ENCODE measurements at places on chromosomes 5 and 9.
A peak's percentile ranks its signal among the peaks of the same experiment; 100 is the strongest.

DNA sequence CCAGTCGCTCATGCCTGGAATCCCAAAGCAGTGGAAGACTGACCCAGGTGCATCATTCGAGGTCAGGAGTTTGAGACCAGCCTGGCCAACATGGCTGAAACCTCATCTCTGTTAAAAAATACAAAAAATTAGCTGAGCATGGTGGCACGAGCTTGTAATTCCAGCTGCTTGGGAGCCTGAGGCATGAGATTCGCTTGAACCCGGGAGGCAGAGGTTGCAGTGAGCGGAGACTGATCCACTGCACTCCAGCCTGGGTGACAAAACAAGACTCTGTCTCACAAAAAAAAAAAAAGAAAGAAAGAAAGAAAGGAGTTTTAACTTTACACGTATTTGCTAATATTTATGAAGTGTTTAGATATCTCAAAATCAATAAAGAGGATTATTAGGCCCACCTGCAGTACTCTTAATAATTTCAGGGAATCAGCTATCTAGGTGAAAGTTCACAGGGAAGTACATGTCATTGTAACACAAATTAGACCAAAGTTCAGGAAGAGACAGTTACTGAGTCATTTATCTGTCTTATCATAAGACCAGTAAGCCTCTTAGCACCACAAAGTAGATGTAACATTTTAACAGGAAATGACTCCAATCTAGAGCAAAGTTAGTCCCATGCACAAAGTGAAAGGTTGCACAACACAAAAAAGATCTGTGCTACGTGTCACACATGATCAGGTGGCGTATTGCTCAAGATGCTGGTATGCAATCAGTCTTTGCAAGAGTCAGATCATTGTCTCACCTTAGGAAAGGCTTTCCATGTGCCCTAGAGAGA lies 34.1 kb upstream of the PLIN2 start:
- peak; percentile 86 for DNase-seq

- DNase-seq: no peak
Observed at GRCh38 chr5:6194261-6194875, 184.0 kb downstream of the MED10 start.

DNA sequence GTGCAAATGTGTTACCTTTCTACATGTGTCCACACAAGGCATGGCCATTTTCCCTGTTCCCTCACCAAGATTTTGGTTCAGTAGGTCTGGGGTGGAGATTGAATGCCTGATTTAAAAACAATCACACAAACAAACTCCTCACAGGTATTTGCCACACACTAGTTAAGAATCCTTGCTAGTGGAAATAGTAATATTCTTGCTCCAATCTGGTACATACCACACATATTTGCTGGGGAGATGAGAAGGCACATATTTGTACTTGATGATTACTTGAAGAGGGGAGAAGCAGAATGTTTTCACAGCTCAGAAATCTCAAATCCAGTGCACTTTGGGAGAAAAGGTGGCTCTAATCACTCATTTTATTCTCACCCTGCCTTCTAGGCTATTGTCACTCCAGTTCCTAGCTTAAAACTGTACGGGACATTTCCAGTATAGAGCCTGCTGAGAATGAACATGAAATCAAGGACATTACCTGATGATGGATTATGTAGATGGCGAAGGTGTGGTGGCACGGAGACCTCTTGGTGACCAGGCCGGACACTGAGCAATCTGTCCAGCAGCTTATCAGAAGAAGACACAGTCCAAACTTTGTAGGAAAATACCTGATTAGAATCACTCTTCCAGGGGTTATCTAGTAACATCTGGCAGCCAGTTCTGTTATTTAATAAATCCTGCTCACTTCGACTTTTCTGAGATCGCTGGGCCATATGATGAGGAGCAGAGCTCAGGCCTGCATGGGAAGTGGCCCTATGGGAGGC lies 116.1 kb upstream of the IL6ST start:
- DNase-seq: no peak

DNA sequence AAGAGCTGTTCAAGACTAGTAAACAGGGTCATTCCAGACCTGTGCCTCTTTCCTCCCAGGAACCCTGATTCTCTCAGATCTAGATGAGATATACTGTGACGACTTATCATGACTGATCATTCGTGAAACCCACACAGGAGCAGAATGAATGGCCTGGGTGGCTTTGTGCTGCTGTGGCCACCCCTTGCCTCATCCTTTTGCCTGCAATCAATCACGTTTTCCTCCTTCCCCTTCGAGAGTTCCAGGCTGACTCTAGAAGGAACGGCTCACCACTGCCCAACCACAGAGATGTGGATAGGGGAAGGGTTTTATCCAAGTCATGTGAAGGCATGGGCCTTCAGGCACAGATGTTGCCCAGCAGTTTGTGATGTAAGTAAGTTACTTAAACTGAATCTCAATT lies 5.8 kb downstream of the ANXA6 start:
- DNase-seq: peak; percentile 80

DNA sequence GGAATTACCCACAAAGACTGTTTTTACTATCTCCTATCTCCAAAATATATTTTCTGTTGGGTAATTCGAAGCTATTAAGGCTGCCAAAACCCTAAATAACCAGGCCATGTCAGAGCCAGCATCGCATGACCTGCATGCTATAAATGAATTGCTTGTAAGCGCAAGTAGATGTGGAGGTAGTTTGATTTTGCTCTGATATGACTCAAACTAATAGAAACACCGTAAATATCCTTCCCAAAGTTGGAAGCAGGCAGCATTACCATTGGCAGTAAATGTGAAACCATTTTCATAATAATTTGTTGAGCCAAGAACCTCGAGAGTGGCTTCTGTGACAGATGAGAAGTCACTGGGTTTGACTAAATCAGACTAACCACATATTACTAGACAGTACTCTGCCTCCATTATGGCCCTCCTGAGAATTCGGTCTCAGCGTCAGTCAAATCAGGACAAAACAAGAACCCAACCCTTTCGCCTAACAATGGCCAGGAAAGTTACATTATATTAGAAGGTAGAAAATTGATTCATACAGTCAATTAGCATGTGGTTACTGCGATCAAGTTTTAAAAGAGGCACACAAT lies 289.8 kb downstream of the SPOCK1 start:
- no peak for DNase-seq

DNA sequence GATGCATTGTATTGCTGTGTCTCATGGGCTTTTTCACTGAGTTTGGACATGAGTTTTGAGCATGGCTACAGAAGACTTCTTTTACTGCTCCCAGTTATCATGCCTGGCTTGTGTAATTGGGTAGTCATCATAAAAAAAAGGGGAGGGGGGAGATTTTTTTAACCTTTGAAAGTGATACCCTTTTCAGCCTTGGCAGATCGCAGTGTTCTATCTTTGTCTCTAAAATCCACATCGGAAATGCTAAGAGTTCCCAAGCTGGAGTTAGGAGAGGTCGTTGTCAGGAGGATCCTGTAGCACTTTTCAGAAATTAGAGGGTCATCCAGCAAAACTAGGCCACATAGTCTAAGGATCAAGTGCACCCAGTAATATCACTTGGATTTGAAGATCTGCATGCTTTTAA lies 188.4 kb downstream of the WDR70 start:
- no peak for DNase-seq

- DNase-seq: no peak
Observed at GRCh38 chr9:15221746-15222145, 85.3 kb downstream of the TTC39B start.

DNA sequence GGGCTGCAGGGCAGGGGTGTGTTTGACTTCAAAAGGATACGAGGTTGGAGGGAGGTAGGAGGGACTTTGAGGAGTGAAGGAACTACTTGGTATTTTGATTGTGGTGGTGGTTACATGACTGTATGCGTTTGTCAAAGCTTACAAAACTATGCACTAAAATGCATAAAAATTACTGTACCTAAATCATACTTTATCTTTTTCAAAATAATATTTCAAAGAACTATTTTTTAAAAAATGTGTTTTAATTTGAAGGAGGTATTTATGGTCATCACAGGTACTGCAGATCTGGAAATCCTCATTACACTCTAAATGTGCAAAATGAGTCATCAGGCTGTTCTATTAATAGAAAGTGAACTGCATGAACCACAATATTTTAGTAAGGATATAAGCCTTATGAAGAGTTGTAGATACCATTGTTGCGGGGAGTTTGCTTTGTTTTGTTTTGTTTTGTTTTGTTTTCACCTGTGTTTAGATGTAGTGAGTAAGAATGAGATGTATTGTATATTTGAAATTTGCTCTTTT lies 116.9 kb downstream of the ARRDC3 start:
- no peak for DNase-seq

DNA sequence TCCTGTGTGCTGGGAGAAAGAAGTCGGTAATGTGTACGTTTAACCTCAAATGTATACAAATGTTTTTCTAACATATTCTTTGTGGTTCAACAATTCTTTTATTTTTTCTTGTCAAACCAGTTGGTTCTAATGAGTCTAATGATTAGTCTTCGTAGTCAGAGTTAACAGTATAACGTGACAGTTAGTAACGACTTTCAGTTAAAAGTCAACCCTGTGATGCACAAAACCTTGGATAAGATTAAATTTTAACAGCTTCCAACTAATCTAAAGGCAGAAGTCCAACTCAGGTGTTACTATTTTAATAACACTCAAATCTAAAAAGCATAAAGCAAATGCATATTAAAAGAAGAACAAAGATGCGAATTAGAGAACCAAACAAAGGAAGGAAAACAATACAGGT lies 47.0 kb downstream of the SEMA6A start:
- DNase-seq: no peak

DNA sequence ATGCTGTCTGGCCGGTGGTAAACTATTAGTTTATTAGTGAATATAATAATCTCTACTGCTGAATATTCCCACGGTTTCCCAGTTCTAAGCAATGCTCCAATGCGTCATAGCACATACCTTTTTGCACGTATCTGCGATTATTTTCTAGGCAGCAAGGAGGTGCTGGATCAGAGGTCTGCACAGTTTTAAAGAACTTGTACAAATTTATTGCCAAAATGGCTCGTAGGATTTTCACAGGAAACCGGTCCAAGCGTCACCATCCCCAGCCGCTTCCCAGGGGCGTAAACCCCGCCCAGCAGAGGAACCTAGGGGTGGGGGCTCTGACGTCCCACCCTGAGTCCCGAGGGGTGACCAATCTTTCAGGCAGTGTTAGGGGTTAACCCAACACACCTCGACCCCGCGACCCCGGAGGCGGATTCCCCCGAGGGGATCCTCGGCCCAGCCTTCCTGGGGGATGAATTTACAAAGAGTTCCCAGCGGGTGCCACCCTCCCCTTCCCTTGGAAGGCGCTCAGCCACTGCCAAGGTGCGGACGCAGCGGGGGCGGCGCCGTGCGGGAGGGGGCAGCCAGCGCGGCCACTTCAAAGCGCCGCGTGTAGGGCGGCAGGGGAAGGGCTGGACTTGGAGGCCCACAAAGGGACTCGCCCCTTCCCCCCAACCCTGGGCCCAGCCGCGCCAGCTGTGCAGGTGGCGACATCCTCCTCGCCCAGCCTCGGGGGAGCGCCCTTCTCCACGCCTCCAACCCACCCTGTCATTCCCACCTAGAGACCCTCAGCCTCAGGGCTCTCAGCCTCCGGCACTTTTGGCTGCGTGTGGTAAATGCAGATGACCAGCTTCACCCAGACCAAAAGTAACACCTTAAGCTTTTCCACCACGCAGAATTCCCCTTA lies 43.5 kb upstream of the TCF7 start:
- peak; percentile 78 for DNase-seq

DNA sequence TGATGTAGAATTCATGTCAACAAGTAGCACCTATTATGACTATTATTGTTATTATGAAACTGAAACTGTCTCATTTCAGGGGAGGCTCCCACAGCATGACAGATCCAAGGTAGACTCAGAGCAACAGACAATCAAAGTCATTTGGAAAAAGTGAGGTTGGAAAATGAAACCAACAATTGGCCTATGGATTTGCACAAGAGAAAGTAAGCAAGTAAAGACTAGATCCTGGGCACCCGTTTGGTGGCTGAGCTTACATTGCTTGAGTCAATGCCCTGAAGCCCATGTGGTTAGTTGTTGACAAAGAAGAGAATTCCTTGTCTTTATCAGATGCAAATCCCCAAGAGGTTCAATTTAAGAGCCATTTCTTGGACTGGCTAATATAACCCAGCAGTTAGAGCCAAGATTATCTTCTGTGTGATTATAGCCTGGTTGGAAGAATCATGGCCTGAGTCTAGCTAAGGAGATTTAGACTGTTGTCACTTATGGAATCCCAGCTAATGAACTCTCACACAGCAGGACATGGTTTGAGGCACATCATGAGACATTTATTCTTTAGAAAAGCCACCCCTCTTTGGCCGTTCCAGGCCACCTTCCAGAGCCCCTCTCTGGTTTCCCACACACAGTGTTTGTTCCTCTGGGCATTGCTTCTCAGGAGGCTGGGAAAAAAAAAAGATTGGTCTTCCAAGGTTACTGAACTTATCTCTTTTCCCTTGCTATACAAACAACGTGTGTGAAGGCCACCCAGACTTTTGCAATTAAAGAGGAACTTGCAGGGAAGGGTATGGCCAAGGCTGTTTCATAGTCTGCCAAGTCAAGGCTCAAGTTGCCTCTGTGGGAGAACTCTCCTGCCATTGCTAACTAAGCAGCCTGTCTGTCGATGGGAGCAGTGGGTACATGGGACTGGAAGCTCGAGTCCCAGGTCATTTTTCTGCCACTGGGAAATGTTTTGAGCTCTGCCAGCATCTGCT lies 399.5 kb downstream of the ENC1 start:
- DNase-seq: no peak

GRCh38 chr9:127878001-127878651 lies 651 bp upstream of the AK1 start:
- no peak for DNase-seq

All from activated CD4-positive, alpha-beta T cell treated with anti-CD3 and anti-CD28 coated beads, Interleukin-2, amount 10 ng/mL, durations not matched to agents 24 days and 14 days (primary cell).